ENCODE measurements at places on chromosomes 7 and 10.

DNA sequence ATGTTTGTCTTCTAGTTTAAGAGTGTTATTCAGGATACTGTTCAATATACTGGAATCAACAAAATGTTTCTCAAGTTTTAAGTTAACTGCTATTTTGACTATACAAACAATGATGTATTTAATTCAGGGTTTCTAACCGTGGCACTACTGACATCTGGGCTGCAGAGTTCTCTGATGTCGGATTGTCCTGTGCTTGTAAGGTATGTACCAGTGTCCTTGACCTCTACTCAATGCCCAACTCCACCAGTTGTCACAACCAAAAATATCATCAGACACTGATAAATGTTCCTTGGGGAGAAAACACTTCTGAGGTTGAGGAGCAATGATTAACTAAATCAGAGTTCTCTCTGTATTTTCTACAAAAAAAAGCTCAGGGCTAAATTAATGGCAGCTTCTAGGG lies 301.5 kb downstream of the PARD3 start:
- DNase-seq, result no peak

DNA sequence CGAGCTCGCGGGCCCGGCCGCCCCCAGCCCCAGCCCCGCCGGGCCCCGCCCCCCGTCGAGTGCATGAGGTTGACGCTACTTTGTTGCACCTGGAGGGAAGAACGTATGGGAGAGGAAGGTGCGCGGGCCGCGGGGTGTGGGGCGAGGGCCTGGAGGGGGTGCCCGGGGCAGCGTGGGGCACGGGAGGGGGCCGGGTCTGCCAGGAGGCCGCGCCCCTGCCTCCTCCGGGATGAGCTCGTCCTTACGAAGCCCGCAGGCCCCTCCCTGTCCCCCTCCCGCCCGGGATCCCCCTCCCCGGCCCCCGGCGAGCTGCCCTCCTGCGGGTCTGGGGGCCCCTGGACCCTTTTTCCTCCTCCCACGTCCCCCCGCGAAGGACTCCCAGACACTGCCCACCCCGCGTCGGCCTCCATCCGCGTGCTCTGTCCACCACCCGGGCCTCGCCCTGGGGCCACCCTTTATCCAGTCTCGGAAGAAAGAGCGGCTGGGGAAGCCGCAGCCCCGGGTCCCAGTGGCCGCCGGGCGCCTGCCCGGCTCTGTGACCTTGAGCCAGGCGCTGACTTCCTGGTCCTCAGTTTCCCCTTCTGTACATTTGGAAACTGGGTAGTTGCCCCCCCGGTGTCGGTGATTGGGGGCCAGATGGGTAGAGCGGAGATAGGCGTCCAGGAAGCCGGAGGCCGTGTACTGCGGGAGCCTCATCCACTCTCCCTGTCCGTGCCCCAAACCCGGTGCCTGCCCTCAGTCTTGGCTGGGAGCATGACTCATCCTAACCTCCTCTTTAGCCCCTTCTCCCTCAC lies 521 bp downstream of the LIMK1 start:
- DNase-seq, result no peak

DNA sequence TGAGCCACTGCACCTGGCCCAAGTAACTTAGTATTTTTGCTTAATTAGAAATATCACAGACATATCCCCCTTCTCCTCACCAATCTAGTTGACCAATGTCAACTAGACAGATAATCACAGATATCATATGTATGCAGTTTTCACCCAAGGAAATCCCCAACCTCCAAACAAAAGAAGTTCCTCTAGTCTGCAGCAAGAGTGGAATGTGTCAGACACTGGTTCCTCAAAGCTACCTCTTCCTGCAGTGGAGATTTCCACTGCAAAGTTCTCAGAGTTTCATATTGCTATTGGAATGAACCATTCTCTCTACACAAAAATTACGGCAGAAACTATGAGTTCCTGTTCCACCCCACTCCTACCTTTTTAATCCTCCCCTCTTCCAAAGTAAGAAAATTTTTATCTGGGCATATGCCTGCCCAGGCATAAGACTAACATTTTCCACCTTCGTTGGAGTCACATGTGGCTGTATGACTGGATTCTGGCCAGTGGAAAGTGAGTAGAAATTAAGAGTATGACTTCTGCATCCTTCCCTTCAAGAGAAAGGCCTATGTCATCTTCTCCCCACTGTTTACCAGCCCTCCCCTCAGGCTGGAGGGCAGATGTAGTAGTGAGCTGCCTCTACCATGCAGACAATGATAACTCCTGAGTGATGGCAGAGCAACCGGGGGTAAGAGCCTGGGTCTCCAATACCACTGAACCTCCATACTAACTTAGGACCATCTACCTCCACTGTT lies 103.0 kb downstream of the MYOF start:
- no peak for DNase-seq

DNA sequence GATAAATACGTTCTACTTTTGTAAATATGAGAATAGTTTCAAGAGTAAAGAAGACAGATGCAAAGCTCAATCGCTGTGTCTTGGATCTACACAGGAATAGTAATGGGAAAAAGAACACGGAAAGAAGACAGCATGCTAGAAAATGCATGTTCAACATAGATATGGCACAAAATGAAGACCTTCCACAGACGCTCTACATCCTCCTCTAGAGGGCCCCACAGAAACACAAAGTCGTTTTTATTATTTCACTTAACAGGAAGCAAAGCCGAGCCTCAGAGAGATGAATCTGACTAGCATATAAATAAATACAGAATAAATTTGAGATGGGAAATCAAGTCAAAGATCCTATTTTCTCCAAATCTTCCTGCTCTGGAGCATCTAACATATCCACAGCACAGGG lies 292.6 kb downstream of the PARD3 start:
- DNase-seq, result no peak

- DNase-seq, result no peak
These were observed 455 bp downstream of the CUL2 start for GRCh38 chr10:35089611-35090161.

GRCh38 chr10:100334762-100335161 lies 4.7 kb upstream of the PKD2L1 start:
- no peak for DNase-seq

- DNase-seq, result no peak
These were observed 1.2 kb downstream of the SLC4A2 start for GRCh38 chr7:151060416-151061212.

DNA sequence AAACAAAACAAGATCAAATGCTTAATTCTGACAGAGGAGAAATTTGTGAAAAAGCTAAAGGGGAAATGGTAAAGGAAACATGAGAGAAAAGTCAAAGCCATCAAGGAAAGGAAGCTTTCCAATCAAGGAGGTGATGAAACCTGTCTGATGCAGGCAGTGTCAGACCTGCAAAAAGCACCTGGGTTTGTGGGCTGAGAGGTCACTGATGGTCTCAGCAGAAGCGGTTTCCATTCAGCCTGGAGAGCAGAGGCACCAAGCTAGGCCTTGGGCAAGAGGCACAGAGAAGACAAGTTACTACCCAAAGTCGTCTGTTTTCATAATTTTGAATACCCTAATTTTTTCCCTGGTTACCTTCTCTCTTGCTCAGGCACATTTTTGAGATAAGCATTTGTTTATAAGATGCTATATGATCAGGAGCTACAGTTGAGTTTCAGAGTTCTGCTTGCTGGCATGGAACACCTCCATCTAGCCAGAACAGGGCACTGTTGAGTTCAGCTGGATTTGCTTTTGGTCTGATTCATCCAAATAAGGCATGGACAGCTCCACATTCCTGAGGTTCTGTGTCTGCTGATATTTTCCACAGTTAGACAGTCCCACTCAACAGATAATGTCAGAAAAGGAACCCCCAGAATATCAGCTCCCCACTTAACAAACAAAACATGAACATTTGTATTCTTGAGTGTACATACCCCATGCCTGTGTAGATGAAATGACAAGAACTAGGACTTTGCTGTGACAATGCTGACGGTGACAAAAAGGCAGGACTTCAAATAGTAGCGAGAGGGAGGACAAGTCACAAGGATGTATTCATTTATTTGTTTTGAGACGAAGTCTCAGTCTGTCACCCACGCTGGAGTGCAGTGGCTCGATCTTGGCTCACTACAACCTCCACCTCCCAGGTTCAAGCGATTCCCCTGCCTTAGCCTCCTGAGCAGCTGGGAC lies 4.9 kb upstream of the PPIA start:
- DNase-seq, result no peak

GRCh38 chr10:86848747-86849146 lies 92.3 kb downstream of the BMPR1A start:
- no peak for DNase-seq

GRCh38 chr10:52609071-52609470 lies 163.5 kb downstream of the MBL2 start:
- no peak for DNase-seq

DNA sequence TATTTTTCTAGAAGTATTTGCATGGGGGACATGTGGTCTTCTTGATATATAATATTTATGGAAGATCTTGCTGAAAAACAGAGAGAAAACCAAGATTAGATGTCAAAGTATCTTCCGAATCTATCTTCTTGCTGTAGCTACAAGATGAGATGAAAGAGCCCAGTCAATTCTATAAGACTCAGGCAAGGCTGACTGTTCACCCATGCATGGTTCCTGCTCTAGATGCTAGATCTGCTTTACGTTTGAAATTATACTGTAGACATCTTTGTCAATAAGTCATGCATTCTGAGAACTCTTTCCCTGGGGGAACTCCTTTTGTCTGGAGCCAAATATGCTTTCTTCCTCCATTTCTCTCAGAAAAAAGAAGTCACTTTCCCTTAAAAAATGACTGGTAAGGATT lies 1292.0 kb downstream of the XPNPEP1 start:
- no peak for DNase-seq

GRCh38 chr7:38748056-38748610 lies 117.0 kb upstream of the AMPH start:
- no peak for DNase-seq

All from stimulated activated CD8-positive, alpha-beta memory T cell treated with anti-CD3 and anti-CD28 coated beads, Interleukin-15, amount 100 ng/mL, for 1 hour (primary cell).